ENCODE measurements at places on chromosomes 3 and 15.
A peak's percentile ranks its signal among the peaks of the same experiment; 100 is the strongest.

GRCh38 chr3:26193558-26193957 lies 403.7 kb downstream of the OXSM start:
- no peak for DNase-seq

- DNase-seq = no peak
Observed at GRCh38 chr3:71577011-71577410, 6.5 kb downstream of the FOXP1 start.

GRCh38 chr3:63043631-63044030 lies 168.4 kb upstream of the CADPS start:
- DNase-seq = no peak

- DNase-seq = no peak
Observed at GRCh38 chr3:168870892-168871291, 775.2 kb upstream of the GOLIM4 start.

DNA sequence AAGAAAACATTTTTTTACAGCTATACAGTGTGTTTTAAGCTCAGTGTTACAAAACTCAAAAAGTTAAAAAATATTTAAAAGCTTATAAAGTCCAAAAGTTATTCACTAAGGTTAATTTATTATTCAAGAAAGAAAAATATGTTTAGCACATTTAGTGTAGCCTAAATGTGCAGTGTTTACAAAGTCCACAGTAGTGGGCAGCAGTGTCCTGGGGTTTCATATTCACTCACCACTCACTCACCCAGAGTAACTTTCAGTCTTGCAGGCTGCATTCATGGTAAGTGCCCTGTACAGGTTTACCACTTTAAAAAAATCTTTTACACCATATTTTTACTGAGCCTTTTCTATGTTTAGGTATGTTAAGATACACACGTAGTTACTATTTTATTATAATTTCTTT lies 300.2 kb upstream of the TRIM42 start:
- DNase-seq = no peak

GRCh38 chr3:30522476-30522875 lies 83.9 kb upstream of the TGFBR2 start:
- DNase-seq = no peak

DNA sequence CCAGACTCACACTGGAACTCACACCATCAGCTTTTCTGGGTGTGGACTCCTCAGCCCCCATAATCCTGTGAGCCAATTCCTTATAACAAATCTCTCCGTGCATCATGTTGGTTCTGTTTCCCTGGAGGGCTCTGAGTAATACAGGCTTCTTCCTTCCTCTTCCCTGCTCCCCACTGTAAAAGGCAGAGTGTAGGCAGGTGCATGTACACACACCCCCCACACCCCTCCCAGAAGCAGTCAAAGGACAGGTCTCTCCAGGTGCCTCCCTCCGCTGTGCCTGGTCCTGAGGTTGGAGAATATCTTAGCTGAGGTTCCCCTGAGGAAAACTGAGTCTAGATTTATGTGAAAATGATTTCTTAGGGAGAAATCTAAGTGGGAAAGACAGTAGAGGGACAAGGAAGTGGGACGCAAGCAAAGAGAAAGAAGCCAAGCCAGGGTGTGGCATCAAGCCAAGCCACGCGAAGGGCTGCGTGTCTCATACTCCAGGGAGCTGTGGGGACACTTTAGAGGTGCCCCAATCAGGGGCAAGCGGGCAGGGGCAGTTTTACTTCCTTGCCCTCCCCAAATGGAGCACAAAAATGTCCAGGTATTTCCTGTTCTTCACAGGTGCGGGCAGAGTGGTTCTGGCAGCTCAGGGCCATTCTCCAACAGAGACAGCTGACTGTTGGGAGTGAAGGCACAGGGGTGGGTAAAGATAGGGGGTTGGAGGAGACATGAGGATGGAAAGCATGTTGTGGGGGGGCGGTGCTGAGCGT lies 86.6 kb downstream of the HMG20A start:
- no peak for DNase-seq

DNA sequence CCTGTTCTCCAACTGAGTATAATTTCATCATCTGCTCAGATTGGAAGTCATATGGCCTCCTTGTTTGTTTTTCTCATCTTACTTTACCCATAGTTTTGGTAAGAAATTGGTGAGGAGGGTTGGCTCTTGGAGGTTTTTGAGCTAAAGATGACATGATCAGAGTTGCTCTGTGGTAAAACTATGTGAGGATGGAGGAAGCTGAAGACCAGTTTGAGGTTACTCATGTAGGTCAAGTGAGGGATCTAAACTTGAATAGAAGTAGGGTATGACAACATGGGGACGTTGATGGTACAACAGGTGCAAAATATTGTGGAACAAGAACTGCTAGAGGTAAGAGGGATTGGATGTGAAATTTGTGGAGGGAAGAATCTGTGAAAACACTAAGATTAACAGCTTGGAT lies 87.7 kb upstream of the NEO1 start:
- DNase-seq = no peak

GRCh38 chr15:101568821-101569555 lies 79.5 kb upstream of the PCSK6 start:
- DNase-seq = no peak

- no peak for DNase-seq
Observed at GRCh38 chr3:72191209-72191960, 406.4 kb upstream of the PROK2 start.

DNA sequence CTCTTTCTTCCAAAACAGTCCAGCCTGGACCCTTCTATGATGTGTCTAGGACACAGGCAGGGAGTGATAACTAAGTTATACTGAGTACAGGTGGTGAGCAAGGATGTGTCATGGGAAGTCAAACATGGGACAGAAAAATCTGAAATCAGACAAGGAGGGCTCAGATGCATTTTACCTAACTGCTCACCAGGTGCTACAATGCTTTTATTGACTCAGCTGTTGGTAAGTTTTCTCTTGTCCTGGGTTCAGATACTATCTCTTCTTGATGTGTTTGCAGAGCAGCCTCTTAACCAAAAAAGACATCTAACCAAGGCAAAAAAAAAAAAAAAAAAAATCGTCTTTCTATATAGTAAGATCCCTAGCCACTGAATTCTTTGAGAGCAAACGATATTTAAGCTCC lies 378.6 kb downstream of the VPS13C start:
- no peak for DNase-seq

DNA sequence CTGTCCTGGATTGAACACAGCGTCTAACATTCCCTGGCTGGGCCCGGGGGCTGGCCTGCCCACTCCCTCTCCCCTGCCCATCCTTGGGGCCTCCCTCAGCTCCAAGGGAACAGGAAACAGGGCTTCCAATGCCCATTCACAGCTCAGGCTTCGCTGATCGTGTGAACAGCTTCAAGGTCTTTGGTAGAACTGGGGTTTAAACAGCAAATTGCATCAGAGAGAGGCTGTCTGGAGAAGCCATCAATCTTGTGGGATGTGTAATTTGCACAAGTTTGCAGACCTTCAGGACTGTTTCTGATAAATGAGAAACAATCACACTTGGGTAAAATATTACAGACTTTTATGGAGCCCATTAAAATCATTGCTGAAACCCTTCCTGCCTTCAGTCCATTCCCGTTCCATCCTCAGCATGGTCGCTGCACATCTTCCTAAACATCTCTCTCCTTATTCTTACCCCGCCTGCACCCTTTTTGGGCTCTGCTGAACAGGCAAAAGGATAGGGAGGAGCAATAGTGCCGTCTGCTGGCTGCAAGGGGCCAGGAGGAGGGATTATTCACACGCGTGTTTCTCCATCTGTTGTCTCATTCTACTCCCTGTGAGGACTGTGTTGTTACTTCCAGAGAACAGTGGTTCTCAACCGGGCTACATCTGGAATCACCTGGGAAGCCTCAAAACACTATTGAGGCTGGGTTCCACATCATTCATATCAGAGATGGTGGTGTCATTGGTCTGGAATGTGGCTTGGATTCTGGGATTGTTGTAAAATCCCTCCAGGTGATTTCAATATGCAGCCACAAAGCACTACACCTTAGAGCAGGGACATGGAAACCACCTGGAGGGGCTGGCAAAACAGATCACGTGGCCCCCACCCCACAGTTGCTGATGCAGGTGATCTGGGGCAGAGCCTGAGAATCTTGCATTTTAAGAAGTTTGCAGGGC lies 116.3 kb downstream of the CLSTN2 start:
- DNase-seq = no peak

GRCh38 chr3:48952510-48953118 lies 34.0 kb downstream of the ARIH2 start:
- peak; percentile 73 for DNase-seq

DNA sequence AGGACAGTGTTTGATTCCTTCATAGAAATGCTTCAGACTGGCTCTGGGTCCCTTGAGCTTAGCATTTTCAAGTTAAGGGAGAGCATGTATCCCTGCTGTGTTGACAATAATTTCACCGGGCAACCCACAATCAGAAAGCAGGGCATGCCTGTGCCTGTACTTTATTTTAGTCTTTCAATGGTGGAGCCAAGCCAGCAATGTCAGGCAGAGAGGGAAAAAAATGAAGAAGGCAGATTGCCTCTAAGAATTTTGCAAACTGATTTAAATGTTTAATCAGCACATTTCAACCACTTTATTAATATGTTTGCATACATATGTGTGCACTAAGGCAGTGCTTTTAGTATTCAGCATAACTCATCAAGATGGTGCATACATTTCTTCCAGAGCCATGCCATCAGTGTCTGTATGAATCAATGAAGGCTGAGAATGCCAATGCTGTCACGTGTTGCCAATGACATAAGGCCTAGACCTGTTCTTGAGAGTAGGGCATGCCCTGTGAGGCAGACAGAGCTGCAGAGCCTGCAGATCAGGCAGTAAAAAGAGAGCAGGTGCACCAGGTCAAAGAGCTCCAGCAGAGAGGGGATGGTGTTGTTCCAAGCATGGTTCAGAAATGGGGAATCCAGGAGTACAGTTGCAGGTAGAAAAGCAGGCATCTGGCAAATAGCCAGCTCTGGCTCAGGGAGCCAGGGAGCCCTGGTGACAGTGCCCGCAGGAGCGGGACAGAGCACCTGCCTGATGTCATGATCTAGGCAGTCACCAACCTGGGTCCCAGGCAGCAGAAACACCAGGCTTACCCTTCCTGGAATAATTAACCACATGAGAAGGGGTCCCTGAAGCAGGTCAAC lies 508.5 kb downstream of the GABRG3 start:
- DNase-seq = no peak

- no peak for DNase-seq
Observed at GRCh38 chr3:79558943-79559342, 208.9 kb downstream of the ROBO1 start.

GRCh38 chr3:119219069-119219468 lies 21.6 kb downstream of the B4GALT4 start:
- DNase-seq = no peak

GRCh38 chr15:56059716-56060115 lies 66.3 kb upstream of the NEDD4 start:
- DNase-seq = no peak

GRCh38 chr3:51357856-51358255 lies 27.2 kb upstream of the MANF start:
- DNase-seq = no peak

- DNase-seq = no peak
Observed at GRCh38 chr3:155179437-155179827, 99.3 kb downstream of the MME start.

GRCh38 chr3:126113733-126114442 lies 30.0 kb upstream of the SLC41A3 start:
- peak; percentile 45 for DNase-seq

- no peak for DNase-seq
Observed at GRCh38 chr3:38647217-38647970, 2.1 kb downstream of the SCN5A start.

- DNase-seq = no peak
Observed at GRCh38 chr15:45606413-45606812, 19.2 kb downstream of the BLOC1S6 start.

DNA sequence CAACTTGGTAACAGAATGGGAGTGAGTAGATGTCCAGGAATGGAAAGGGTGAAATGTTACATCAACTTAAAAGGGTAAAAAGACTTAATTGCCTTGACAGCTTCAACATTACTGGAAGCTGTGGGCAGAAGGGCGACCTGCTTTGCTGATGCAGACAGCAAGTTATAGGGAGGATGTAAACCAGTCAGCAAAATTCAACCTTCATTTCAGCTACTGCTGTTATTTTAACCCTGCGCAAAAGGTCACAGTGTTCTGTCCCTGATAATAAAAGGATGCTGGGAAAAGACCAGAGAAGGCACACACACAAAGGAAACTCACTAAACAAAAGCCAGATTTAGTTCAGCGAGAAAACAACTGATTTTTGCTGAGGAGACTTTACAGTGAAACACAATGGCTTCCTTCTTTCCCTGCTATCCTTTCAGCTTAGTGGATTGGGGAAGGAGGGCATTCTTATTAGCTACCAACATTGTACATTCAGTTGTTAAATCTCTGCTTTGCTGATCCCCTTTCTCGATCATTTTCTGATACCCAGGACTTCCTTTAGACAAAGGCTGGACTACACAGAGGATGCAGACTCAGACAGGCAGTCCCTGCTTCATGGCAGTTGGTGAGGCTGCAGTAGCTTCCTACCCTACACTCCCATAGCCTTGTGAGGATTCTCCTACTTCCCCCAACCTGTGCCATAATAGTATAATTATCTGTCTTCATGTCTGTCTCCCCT lies 62.0 kb downstream of the P3H2 start:
- no peak for DNase-seq

- no peak for DNase-seq
Observed at GRCh38 chr3:135975053-135975452, 9.5 kb downstream of the PPP2R3A start.

DNA sequence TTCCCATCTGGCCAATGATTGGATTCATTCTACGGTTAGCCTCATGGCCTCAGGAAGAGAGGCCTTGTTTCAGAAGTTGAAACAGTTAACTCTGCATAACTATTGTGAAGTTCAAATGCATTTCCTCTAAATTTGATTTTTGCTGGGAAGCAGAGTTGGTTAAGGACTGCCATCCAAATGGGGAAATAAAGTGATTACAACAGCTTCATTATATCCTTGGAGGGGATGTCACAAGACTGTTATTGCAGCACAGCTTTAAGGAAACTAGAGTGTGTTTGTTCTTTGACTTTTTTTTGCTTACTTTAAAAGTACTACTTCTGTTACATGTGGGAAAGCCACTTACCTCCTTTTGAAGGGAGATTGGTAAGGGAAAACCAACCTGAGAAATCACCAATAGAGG lies 164.8 kb downstream of the AKAP13 start:
- no peak for DNase-seq

DNA sequence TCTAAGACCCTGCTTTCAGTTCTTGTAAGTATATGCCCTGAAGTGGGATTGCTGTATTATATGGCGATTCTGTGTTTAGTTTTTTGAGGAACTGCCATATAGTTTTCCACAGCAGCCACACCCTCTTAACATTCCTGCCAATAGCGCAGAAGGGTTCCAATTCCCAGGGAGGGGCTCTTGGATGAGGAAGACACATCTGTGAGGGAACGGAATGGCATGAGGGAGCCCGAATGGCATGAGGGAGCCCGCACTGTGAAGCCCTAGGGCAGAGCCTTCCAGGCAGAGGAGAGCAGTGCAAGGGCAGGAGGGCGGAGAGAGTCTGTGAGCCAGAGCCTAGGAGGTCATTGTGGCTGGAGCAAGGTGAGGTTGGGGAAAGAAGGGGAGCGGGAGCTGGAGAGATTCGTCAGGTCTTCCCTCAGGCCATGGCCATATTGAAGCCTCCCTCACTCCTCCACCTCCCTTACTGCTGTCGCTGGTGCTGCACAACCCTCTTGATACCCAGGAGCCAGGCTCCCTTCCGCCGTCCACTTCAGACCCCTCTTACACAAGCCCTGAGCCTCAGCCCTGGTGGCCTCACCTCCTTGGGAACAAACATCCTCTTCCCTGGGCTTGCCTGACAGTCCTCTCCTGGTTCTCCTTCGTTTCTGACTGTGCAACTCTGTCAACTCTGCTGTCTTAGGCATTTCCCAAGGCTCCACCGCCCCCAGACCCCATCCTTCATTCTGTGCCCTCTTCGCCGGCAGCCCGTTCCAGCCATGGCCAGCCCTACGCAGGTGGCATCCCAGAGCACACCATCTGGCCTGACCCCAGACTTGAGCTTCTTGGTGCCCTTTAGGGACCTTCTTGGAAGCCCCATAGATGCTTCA lies 51.4 kb downstream of the FGD5 start:
- no peak for DNase-seq
